CD4-positive, CD25-positive, alpha-beta regulatory T cell (primary cell): ENCODE measurements at places on chromosomes 6 and 20. TPM values are rescaled to one million over a fixed set of nuclear protein-coding genes. Genes with fewer than 3 reads are reported as not detected.

The VWA7 gene
- 1.1 TPM for polyA plus RNA-seq

The VGLL2 gene
- not detected for polyA plus RNA-seq

The SLC2A10 gene
- not detected for polyA plus RNA-seq

The WFDC10B gene
- not detected for polyA plus RNA-seq

The CYP39A1 gene
- polyA plus RNA-seq: not detected

The CPXM1 gene
- polyA plus RNA-seq: 0.10 TPM

The LAMA5 gene
- polyA plus RNA-seq: not detected

The ELOVL4 gene
- 0.32 TPM for polyA plus RNA-seq

The CDH26 gene
- 0.31 TPM for polyA plus RNA-seq
